ENCODE measurements at places on chromosomes 16 and 17.
A peak's percentile ranks its signal among the peaks of the same experiment; 100 is the strongest.

DNA sequence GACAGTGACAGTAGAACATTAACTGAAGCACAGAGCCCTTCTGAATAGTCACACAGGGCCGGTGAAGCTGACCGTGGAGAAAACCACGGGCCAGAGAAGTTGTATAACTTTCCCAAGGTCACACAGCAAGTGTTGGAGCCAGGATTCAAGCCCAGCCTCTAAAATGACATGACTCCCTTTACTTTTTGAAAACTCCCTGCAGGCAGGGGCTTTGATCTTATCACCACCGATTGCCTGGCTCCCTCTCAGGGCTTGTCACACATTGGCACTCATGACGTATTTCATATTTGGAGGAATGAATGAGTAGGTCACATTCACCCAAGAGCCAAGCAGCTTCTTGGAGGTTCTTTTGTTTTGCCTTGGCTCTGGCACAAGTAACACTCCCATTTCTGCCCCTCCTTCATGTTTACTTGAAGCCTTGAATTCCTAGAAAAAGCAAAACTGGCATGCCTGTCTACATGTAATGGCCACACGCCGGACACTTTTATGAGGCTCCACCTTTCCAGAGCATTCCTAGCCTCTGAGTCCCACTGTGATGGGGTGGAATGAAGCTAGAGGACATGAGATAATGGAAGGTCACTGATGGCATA is 13.3 kb upstream of the RBBP6 start:
- peak; percentile 22 for DNase-seq

DNA sequence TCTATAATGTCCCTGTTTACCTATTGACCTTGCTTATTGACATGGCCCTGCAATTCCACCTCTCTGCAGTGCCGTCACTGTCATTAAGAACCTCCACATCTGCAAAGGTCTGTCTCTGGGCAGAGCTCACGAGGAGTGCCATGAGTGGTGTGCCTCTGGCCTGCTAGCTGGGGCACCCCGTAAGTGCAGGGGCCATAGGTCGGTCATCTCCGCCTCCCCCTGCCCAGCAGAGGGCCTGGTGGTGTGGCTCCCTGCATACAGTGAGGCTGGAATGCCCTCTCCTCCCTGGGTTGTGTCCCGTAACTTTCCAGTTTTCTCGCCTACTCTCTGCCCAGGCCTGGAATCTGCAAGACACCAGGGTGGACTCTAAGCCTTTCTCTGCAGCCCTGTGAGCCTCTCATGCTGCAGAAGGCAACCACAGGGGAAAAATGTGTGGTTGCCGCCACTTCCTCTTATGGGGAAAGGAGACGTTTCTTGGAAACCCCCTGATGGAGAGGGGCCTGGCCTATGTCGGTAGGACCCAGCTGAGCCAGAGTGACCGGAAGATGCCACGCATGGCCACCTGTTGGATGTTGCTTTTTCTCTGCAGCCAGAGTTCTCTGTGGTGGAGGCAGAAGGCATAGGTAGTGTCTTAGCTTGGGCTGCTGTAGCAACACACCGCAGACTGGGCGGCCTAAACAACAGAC is 2.7 kb upstream of the SNX20 start:
- DNase-seq, result no peak

GRCh38 chr17:82884341-82884969 is 44.6 kb upstream of the ZNF750 start:
- DNase-seq, result no peak

GRCh38 chr16:15507301-15507958 is 73.0 kb downstream of the BMERB1 start:
- no peak for DNase-seq

GRCh38 chr17:38745545-38745944 is 2.6 kb downstream of the PCGF2 start:
- DNase-seq, result no peak

GRCh38 chr17:8126491-8127066 is 2.7 kb upstream of the HES7 start:
- DNase-seq, result no peak

- no peak for DNase-seq
Observed at GRCh38 chr17:12521416-12521815, 144.3 kb upstream of the MYOCD start.

DNA sequence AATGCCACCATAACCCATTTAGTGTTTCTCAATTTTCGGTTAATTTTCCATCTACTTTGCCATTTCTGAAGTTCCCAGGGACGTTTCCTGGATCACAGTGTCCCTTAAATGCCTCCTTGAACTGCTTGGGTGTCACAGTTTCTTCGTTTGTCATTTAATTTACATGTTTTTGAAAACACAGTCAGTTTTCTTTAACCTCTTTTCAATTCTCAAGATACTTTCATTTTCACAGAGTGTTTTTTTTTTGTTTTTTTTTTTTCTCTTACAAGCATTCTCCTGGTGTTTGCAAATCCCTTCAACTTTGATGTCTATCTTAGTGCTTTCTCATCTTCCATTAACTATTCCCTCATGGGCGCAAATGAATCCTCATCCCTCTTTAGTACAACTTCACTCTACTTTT is 283.7 kb downstream of the GRIN2A start:
- no peak for DNase-seq

DNA sequence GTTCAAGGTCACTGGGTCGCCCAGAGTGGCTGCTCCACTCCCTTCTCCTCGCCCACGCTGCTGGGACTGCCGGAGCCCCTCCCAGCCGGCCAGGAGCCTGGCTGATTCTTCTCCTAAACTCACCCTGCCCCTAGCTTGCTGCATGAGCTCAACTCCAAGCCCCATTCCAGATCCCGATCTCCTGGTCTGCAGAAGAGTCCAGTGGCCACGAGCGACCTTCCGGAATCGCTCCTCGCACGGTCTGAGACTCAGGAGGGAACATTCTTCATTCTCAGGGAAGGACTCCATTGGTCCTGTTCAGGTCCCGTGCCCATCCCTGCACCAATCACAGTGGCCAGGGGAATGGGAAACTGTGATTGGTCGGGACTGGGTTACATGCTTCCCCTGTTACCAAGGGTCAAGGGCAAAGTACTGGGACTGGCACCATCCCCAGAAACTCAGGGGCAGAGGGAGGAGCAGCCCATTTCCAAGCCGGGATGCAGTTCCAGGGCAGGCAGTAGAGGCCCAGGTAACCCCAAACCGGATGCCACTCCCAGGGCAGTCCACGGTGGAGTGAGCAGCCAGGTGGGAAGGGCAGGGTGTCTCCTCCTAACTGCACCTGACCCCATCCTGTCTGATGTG is 24.5 kb upstream of the CIBAR2 start:
- peak; percentile 51 for DNase-seq

GRCh38 chr16:19130852-19131824 is 17.4 kb downstream of the ITPRIPL2 start:
- peak; percentile 54 for DNase-seq

- no peak for DNase-seq
Observed at GRCh38 chr17:31908386-31908785, 6.9 kb upstream of the UTP6 start.

DNA sequence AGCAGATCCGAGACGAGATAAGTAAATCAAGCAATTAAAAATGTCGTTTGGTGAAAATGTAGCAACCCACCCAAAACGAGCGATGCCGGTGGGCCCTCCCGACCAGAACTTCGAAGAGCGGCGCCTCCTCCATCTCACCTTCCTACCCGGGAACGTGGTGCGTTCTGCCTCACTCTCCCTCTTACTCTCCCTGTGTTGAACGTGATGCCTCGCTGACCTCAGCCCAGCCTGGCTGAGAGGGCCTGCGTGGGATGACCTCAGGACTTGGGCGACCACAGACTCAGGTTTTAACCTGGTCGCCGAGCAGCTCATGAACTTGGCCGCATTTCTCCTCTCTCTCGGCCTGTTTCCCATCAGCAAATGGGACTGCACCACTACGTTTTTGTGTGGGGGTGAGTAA is 69.7 kb upstream of the RPL38 start:
- no peak for DNase-seq

DNA sequence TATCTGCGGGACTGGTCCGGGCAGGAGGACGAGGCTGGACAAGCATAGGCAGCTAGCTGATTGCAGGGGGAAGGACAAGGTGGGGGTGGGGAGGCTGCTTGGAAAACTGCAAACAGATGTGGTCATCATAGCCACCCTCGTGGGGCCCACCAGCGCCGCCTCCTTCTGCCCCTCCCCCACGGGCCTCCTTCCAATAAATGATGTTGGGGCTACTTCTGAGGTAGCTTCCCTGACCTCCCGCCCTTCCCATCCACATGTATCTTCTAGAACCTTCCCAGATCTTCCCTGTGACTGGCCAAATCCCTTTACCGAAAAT is 12.3 kb upstream of the CDC42EP4 start:
- peak; percentile 62 for DNase-seq

DNA sequence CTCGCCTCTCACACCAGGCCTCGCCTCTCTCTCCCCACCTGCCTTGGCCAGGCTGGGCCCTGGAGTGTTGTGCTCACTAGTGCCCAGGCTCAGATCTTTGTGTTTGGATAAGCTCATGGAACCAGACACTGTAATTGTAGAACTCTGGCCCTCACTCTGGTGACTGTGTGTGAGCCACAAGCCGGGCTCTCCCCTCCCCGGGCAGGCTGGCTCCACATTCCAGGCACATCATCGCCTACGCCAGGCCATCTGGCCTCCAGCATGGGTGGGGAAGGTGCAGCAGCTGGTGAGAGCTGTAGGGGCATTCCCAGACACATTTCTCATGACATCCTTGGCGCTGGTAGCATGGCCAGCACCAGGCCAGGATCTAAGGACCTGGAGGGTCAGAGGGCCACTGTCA is 202.3 kb downstream of the RAB11FIP4 start:
- no peak for DNase-seq

- no peak for DNase-seq
Observed at GRCh38 chr16:58644765-58645487, 15.3 kb upstream of the CNOT1 start.

DNA sequence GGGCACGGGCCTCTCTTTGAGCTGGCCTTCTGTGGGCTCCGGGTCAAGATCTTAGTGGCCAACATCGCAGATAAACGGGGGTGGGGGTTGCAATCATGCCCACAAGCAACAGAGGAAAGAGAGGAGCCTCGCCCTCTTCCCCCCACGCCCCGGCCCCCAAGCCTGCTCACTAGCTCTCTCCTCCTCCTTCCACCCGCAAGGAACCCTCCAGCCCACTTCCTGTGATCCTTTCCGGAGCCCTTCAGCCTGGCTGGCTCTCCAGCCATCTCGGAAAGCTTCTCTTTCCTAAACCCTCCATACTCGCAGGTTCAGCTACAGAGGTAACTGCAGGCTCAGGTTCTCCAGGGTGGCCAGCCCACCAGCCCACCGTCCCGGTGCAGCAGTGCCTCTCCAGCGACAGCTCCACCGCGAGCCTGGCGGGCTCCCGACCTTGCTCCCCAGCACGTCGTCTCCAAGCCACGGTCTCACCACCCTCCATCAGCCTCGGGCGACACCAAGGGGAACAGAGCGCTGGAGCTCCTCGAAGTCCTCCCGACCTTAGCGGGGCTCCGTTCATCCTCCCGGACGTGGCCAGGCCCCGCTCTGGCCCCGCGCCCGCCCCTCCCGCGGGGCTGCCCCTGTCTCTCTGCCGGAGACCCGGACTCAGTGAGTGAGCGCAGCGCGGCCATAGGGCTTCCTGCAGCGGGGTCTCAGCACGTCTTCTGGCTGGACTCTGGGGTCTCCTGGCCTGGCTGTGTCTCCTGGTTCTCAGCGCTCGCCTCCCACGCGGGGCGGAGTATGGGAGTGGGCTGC is 12.9 kb upstream of the ODF4 start:
- DNase-seq, result peak; percentile 24

DNA sequence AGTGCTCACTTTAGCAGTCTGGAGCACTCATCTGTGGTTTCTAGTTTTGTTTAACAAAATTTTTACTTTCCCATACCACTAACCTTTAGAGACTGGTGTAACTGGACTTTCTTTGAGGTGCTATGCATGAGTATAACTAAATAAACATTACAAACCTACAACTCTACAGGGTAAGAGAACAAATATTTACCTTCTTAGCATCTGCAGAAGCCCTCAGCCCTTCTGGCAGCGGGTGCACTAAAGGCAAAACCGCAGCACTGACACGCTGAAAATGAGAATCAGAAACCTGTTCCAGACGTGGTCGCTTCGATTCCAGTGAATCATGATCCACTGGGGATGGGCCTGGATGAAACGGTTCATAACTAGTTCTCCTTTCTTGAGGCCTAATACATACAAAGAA is 43.7 kb downstream of the NCOR1 start:
- no peak for DNase-seq

- no peak for DNase-seq
Observed at GRCh38 chr16:89179148-89179484, 7.6 kb downstream of the CDH15 start.

DNA sequence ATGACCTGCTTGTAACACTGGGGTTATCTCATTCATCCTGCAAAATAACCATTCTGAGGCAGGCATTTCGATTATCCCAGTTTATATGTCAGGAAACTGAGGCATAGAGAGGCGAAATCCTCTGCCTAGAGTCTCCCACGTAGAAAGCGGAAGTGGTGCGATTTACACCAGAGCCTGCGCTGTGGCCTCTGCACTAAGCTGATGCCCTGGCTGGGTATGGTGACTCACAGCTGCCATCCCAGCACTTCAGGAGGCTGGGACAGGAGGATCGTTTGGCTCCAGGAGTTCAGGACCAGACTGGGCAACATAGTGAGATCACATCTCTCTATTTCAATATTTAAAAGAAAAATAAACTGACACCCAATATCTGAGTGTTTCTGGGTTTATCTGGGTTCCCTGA is 59.3 kb upstream of the BCO1 start:
- no peak for DNase-seq

GRCh38 chr16:83494459-83494858 is 313.3 kb upstream of the HSBP1 start:
- DNase-seq, result no peak

GRCh38 chr17:75721463-75722011 is 278 bp downstream of the ITGB4 start:
- no peak for DNase-seq

DNA sequence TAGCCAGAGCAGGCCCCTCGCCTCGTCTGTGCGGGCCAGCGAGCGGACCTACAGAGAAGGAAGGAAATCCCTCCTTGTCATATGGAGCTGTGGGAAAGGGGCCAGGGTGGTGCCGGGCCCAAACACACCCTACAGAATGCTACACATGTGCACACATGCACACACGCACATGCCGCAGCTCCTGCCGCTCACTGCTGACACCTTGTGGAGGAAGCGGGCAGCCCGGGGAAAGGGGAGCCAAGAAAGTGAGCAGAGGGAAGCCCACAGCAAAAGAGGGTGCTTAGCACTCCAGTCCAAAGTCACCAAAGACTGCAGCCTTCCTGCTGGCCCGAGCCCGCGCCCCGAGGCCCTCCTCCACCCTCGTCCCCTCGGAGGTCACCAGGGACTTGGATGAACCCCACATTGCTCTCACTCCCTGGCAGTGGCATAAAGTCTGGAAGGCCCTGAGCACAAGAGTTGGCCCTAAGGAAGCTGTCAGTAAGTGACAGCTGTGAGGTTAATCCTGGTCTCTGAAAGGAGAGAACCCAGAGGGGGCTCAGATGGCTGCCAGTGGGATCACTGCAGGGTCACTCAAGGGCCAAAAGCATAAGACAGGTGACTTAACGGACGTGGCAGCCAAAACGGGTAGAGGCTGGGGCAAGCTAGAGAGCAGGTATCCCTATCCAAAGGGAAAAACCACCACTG is 68.2 kb downstream of the MYO18A start:
- peak; percentile 41 for DNase-seq

DNA sequence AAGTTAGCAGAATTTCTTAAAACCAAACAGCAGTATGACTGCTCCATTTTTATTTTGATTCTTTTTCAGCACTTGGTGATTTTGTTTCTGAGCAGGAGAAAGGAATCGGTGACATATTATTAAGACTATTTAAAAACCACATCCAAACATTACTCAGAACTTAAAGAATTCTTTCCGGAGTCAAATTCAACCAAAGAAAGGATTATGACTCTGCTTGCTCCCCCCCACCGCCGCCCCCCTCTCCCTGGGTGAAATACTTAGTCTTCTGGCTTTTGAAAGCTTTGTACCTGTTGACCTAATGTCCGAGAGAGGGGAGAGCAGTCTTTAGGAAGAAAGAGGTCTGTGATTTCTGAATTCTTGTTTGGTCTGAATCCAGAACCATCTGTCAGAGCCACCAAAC is 17.9 kb upstream of the COL1A1 start:
- peak; percentile 92 for DNase-seq
